ENCODE measurements at places on chromosomes 16 and 17. TPM values are rescaled to one million over a fixed set of nuclear protein-coding genes. Genes with fewer than 3 reads are reported as not detected.

The PPP1R27 gene
- total RNA-seq: not detected

The LRRC45 gene
- total RNA-seq: 46.0 TPM

The CA4 gene
- not detected for total RNA-seq

The EVI2B gene
- total RNA-seq: 63.9 TPM

The EPN3 gene
- total RNA-seq: not detected

The CDRT15 gene
- not detected for total RNA-seq

Measured in T-helper 2 cell treated with Interferon-gamma antibody and Interleukin-4, amounts not matched to agents 100 ng/mL and 5 ng/mL, for 36 hours (primary cell).